Head of caudate nucleus (tissue), 42 donors: ENCODE measurements at places on chromosomes 6 and 20.

DNA sequence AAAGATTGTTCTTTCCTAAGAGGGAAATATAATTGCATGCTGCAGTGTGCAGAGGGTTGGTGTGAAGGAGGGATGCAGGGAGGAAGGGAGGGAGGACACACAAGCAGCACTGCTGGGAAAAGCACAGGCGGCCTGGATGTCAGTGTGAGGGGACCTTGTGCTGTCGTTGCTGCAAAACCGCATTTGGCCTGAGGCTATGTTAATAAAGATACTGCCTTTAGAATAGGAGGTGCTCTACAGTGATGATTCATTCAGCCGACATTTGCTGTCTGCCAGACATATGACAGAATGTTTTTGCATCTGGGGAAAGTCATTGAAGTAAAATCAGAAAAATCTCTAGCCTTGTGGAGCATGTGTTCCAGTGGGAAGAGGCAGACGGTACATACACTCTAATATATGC is 50.5 kb upstream of the TRIM26 start:
- peak; percentile 35 for DNase-seq

DNA sequence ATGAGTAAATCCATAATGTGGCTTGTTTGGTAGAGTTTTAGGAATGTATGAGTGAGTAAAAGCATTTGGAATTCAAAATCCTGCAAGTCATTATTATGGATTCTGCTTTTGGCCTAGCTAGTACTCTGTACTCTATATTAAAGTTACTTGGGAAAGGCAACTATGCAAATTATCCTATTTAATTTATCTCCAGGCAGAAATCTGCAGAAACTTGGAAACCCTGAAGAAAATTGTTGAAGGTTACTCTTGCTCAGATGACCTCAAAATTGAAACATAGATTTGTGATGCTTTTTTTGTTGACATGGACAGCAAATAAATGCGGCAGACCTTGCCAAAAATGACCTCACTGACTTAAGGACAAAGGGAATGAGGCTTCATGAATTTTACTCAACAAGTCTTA is 477.1 kb upstream of the EYS start:
- DNase-seq = no peak

DNA sequence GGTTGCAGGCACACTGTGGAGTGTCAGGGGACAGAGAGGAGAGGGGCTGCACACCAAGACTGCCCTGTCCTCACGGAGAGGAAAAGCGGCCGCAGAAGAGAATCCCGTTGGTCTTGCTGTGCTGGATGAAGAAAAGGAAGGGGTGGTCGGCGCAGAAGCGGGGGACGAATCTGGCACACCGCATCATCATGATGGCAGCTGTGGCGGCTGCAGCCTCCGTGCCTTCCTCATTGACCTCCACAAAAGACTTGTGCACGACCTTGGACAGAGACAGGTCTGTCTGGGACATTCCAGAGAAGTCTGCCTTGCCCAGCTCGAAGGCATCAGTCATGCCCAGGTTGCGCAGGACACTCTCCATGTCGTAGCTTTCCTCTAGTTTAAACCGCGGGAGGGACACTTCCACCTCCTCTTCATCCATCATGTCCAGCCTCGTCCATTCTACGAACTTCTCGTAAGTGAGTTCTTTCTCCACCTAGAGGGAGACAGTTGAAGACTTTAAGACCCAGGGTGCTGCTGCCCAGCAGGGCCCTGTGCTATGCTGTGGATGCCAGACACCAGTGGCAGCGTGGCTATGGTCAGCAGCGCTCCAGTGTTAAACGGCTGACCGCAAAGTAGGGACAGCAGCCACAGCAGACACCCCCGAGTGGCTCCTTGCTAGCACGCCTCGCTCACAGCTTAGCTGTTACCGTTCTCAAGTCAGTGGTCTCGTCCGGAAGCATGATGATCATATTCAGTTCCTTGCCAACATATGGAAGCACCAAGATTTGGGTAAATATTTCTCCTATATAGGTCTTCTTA is 22.9 kb downstream of the SERPINB6 start:
- DNase-seq = no peak

GRCh38 chr6:13677878-13678254 is 33.8 kb downstream of the RANBP9 start:
- DNase-seq = no peak

DNA sequence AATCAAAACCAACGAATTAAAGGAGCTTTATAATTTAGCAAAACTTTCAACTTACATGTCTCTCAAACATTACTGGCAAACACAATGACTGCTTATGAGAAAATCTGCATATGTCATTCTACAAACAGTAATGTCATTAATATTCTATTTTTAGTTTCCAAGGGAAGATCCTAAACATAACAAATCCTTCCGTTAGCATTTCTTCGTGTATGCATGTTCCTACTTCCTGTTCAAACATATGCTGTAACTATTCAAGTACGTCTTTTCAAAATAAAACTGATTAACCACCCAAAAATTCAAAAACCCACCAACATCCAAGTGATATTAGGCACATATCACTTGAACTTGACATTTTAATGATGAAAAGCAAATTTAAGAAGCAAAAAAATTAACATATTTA is 131.3 kb downstream of the HACE1 start:
- no peak for DNase-seq

- DNase-seq = no peak
Measured at GRCh38 chr6:145313041-145313855, 422.1 kb downstream of the EPM2A start.

DNA sequence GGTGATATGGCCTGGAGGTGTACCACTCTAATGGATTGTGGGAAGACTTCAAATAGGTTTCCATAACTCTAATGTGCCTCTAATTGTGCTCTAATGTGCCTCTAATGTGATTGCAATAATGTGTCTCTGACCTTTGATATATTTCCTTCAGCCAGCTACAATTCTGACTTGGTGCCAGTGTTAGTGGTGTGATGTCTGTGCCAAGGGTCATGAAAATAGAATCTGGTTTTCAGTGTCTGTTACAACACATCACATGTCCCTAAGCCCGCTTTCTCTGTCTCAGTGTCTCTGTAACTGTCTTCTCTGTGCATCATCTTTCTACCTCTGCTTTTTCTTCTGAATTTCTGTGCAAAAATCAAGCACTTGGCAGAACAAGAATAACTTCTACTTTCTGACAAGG is 77.2 kb upstream of the ECI2 start:
- DNase-seq = no peak

GRCh38 chr6:69835414-69836179 is 30.8 kb upstream of the COL19A1 start:
- DNase-seq = no peak
